ENCODE measurements at places on chromosomes 16 and 17.

DNA sequence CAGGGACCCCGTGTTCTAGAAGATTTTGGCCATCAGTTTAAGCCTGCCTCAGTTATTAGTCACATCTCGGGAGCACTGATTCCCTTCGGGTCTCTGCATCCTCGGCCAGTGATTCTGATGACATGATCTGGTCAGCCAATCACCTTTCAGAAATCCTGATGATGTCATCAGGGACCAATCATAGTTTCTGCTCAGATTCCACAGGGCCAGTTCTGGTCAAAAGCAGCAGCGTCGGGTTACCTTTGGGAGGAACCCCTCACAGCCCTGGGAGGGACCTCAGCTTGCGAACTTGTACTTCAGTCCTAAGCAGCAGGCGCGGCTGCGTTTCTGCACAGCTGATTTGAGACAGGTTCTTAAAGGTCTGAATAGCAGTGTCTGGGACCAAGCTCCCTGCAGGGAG is 13.9 kb downstream of the KDM8 start:
- no peak for DNase-seq

GRCh38 chr16:77594057-77594456 is 128.3 kb upstream of the NUDT7 start:
- no peak for DNase-seq

DNA sequence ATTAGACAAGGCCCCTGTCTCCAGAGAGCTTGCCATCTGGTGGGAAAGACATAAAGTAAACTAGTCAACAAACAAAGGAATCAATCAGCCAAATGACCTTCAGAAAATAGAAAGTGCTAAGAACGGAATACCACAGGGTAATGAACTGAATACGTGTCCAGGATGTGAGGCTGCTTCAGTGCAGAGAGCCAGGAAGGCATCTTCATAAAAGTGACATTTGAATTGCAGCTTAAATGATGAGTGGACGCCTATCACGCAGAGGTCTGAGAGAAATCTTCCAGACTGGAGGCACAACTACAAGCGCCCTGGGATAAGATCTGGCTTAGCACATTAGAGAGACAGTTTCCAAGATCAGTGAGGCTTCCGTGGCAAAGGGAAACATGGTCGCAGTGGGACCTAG is 574.1 kb upstream of the CDH8 start:
- DNase-seq: no peak

DNA sequence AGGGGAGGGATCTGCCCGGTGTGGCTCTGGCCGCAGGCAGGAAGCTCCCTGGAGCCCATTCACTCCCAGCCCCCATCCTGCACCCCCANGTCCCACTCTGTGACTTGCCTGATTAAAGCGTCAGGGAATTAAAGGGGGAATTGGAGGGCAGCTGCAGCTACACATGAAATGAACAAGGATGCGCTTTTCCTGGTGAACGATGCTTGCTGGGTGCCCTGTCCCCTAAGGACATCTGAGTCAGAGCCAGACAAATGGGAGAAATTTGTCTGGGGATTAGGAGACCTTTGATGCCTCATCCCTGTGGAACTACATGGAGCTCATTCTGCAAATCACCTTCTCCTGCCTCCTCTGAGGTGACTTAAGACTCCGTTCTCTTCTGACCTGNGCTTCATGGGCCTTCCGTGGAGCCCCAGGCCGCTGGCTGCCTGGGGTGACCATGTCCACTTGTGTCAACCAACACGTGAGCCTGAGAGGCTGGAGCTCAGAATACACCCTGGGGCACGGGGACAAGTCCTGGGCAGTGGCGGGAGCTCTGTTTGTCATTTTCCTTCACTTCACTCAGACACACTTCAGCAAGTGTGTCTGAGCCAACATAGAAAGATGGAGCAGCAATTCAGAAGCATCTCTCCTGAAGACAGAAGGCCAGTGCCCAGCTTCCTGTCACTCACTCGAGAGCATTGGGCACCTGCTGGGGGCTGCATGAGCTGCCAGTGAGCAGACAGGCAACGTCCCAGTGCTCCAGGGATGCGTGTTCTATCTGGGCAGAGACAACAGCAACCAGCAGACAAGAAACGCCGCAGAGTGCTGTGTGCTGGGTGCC is 54.1 kb downstream of the METRNL start:
- DNase-seq: no peak

DNA sequence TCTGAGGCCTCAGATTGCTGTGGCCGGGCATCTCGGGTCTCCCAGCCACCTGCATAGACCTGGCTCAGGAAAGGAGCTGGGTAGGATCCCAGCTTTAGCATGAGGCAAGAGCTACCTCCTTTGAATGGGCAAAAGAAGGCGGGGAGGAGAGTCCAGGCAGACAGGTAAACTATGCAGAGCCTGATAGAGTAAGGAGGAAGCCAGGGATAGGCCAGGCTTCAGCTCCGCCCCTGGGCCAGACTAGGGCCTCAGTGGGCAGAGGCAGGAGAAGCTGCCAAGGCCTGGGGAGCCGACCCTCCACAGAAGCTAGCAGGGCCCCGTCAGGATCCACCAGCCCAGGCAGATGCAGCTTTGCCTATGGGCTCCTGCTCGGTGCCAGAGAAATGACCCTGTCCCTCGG is 22.6 kb upstream of the UBE2G1 start:
- no peak for DNase-seq

GRCh38 chr17:73224237-73224636 is 31.4 kb downstream of the COG1 start:
- DNase-seq: no peak

DNA sequence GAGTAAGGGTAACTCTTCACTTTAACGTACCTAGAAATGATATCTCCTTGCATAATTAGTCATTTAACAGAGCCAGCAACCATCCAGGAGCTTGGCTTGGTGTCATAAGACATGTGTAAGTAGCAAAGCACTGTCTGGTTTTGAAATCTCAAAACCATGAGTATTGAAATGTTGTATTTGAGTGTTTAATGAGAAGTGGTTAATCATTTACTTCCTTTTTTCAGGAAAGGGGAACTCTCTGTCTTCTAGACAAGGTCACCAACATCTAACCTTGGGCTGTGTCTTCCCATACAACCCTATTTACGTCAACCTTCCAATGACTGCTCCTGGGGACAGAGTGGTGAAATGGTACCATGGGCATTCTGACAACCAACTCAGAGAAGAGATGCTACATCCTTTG is 27.1 kb downstream of the PMP22 start:
- no peak for DNase-seq

DNA sequence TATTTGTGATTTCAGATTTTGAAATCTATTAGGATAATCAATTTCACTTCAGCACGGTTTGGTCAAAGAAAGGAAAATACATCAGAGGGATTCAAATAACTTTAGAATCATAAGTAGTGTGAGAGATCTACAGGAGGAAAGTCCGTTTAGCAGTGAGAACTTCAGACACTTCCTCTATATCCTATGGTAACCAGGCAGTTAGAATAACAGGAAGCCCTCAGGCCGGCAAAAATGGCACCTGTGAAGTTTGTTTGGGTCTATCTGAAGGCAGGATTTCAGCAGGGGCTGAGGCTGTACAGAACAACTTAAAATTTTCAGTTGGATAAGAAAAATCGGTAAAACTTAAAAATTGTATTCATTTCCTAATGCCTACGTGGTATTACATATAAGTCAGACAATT is 24.9 kb downstream of the KCNJ16 start:
- no peak for DNase-seq

DNA sequence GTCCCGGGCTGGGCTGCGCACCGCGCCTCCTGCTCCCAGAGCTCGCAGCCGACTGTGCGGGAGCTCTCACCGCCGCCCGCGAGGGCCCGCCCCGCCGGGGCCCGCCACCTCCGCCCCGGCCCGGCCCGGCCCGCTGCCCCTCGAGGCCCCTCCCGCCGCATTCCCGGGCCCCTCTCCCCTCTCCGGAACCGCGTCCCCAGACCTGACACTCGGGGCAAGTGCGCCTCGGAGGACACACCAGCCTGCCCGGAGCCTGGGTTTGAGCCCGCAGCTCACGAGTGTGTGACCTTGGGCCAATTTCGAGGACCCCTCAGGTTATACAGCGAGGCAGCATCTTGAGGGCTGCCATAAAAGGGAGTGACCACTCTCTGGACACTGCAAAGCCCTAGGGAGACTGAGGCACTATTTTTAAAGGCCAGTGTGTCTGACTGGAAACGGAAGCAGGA is 2.0 kb upstream of the GRIN2C start:
- DNase-seq: no peak

- DNase-seq: no peak
Observed at GRCh38 chr17:7184647-7185046, 5.5 kb upstream of the ASGR1 start.

DNA sequence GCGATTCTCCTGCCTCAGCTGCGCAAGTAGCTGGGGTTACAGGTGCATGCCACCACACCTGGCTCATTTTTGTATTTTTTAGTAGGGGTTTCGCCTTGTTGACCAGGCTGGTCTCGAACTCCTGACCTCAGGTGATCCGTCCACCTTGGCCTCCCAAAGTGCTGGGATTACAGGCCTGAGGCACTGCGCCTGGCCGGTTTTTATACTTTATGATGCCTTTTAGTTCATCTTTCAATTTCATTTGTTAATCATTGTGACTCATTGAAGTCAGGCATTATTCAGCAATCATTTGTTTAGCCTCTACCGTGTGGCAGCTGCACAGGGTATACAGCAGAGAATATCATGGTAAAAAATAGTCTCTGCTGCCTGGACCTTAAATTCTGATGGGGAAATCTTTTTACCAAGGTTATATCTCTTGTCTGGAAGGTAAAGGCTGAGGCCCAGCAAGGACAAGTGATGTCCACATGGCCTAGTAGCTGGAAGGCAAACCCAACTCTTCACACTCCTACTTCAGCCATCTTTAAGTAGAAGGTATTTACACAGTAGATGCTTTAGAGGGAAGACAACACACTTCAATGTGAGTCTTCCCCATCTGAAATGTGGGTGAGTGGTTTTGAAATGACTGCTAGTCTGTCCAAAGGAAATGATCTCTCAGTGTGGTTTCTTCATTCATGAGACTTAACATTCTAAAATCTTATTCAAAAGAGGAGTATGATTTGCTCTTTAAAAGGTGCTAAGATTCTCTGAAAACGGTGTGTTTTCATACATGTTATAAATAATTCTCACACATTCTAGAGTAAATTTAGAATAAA is 2.4 kb downstream of the PRPSAP2 start:
- DNase-seq: no peak

- DNase-seq: no peak
Observed at GRCh38 chr16:77937473-77938149, 84.7 kb upstream of the CLEC3A start.

- no peak for DNase-seq
Observed at GRCh38 chr17:49224997-49225337, 5.6 kb downstream of the PHOSPHO1 start.

DNA sequence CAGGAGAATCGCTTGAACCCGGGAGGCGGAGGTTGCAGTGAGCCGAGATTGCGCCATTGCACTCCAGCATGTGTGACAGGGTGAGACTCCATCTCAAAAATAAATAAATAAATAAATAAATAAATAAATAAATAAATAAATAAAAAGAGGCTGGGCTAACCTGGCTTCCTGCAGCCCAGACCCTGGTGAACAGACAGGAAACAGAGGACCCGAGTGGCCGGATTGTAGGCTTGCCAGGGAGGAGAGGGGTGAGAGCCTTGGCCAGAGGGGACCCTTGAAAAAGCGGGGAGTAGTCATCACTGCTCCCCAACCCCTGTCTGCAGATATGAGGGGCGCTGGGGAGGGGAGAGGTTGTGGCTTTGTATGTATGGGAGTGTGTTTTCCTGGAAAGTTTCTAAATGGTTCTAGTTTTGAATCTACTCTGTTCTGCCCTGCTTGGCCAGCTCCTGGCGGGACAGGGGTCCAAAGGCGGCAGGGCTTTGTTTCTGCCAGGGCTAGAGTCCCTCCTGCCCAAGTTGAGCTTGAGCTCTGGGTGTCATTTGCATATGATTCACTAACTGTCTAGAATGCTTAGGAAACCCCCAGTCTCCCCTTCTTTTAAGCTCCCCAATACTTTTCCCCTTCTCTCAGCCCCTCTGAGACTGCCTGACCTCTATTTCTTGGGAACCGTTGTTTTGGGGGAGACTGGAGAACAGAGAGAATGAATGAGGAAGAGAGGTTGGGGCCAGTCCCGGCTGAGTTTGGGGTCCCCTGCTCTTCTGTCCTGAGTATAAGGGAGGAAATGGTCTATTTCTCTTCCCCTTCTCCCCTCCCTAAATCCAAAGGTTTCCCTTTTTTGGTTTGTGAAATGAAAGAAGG is 16.4 kb downstream of the RARA start:
- no peak for DNase-seq

DNA sequence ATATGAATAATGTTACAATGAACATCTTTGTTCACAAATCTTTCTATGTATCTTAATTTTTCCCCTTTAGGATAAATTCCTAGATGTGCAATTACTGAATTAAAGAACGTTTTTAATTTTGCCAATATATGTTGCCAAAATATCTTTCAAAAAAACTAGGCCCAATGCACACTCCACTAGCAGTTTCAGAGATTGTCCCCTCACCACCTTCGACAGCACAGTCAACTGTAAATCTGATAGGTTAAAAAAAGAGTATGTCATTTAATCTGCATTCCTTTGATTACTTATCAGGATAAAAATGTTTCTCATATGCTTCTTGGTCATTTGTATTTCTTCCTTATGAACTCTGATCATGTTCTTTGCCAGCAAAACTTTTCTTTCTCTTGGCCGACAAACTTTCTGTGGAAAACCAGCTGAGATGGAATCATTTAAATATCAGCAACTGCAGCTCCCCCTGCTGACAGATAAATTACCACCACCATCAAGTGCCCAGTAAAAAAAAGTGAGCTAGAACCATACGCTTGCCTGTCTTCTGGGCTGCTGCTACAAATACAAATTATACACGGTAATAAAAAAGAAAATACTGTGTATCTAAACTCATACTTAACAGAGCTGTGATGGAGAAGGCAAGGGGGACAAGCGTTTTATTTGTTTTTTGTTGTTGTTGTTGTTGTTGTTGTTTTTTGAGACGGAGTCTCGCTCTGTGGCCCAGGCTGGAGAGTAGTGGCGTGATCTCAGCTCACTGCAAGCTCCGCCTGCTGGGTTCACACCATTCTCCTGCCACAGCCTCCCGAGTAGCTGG is 19.6 kb upstream of the KANSL1 start:
- peak; percentile 44 for DNase-seq

GRCh38 chr17:53273126-53273525 is 549.6 kb upstream of the KIF2B start:
- no peak for DNase-seq

- DNase-seq: no peak
Observed at GRCh38 chr16:24116989-24117388, 139.1 kb upstream of the CACNG3 start.

DNA sequence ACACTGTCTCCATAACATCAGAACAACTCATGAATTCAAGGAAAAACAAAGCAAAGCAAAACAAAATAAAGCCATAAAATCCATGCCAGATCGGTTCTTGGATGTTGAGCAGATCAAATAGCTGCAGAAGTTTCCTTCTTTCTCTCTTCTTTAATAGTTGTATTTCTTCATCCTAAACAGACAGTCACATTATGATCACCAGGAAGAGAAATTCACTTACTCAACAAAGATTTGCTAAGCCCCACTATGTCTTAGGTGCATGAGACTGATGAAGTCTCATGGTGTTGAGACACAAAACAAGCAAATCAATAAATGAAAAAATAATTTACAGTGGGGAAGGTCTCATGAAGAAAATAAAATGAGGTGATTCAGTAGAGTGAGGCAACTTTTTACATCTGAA is 72.8 kb downstream of the WIPI1 start:
- no peak for DNase-seq
